Hippocampal formation (tissue), 2 donors: ENCODE measurements at places on chromosomes 7 and 10.

GRCh38 chr10:128630787-128631252, 504.6 kb upstream of the MKI67 start:
- DNase-seq: no peak

- DNase-seq: no peak
These were observed 930.6 kb upstream of the ZNF722 start for GRCh38 chr7:63067897-63068585.

DNA sequence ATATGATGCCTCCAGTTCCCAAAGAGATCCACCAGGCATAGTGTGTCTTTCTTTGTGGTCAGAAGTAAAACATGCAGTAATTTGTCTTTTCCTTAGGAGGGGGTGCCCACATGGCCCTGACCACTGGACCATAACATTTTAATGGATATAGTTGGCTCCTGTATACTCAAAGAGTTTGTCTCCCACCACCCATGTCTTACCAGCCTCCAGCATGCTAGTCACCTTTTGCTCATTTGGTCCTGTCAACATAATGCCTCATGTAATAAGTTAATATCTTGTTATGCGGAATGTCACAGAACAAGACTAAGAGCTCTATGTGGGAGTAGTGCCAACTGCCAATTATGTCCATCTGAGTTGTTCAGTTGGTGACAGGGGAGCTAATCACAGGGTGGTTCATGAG, 83.4 kb upstream of the IFRD1 start:
- no peak for DNase-seq

- DNase-seq: no peak
These were observed 8.7 kb downstream of the SLC18A2 start for GRCh38 chr10:117249493-117250093.

DNA sequence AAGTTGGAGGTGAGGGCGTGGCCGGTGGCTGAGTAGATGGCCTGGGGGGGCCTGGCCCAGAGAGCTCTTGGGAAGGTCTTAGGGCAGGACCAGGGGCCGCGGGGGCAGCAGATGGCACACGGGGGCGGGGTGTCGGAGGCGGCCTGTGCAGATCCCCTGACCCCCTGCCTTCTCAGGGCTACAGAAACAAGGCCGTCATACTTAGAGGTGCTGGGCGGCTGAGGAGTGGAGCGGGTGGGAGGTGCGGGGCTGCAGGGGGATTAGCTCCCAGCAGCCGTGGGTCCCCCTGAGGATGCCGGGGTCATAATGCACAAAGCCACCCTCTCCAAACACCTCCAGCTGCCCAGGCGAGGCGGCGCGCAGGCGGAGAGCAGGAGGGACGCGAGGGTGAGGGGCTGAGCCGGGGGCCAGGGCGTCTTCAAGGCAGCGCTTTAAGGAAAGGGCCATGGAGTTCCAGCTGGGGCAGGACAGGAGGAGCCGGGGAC, 40.4 kb upstream of the ZNF32 start:
- no peak for DNase-seq

- DNase-seq: no peak
These were observed 240.0 kb downstream of the SKAP2 start for GRCh38 chr7:26624431-26624830.

DNA sequence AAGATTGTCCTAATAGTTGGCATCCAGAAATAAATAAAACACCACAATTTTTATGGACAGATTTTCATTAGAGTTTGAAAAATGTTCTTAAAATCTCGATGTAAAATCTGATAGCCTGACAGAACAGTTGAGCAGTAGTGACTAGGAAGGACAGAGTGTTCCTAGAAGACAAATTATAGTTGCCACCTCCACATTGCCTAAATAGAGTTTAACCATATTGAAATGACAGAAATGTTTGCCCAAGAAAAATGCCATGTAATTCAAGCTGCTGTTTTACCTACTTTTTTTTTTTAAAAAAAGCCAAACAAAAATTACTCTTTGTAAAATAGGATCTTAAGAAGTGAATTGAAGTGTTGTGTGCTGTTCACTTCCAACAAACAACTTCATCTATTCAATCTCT, 8.9 kb upstream of the HERC4 start:
- no peak for DNase-seq

DNA sequence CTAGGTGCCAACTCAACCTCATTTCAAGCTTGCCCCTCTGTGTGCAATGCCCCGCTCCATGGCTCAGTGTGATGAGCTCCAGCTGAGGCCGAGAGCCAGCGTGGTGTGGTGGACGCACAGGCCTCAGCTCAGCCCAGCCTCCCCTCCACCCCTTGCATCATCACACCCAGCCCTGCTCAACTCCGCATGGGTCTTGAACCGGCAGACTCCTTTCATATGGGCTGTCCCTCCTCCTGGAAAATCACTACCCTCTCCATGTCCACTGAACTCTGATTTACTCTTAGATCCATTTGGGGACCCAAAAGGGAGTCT, 16.6 kb upstream of the SLC18A3 start:
- no peak for DNase-seq
